ENCODE measurements at places on chromosomes 5 and 9.

GRCh38 chr5:118952992-118953651, 35.2 kb downstream of the DTWD2 start:
- no peak for DNase-seq

DNA sequence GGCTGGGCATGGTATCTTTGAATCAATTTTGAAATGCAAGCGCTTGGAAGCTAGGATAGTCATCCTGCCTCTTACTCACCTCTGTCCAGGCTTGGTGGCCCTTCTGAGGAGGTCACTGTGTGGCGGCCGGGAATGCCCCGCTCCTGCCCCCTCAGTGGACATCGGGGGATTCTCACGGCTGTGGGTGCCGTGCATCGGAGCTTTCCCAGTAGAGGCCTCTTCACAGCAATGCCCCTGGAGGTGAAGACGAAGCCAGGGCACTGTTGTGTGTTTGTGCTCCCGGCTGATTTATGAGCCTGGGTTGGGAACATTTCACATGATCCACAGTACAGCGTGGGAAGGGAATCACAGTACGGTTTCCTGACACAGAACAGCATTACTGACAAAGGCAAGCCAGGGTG, 147.5 kb downstream of the NXNL2 start:
- no peak for DNase-seq

DNA sequence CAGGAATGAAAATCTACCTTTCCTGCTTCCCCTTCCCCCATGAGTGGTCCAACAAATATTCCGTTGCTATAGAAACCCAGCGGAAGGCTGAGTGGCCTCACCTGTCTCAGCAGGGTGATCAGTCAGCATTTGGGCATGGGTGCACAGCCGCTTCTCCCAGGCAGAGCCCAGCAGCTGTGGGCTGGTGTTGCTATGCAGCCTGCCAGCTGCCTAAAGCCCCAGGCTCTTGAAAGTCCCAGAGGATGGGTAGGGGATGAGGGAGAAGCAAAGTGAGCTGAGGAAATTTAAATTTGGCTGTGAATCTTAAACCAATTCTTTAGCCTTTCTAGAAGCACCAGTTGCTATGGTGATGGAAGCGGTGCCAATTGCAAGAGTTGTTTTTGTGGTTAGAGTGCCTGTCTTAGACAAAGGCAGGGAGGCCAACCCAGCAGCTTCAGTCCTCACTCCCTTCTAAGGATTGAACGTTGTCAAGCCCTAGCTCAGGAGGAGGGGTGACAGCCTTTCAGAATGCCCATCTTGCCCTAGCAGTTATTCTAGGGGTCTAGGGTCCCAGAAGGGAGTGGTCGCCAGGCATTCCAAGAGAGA, 151.5 kb upstream of the PITX1 start:
- no peak for DNase-seq

DNA sequence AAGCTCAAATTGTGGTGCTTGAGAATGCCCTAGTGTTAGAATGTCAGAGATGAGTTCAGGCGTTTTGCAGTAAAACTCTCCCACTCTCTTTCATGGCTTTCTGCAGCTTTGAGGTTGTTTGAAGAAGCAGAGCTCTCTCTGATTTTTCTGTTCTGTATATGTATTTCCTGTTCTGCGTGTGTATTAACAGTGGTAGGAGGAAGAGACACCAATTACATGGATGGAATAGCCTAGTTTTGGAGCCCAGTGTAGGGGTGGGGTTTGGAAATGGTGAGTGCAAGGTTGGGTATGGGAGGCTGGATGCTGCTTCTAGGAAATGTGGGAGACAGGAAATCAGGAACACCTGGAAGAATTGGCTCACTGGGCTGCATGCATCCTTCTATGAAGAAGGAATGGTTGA, 12.4 kb downstream of the LARP1 start:
- no peak for DNase-seq

- DNase-seq: no peak
Observed at GRCh38 chr5:138033907-138034306, 1.0 kb upstream of the FAM13B start.

GRCh38 chr5:1294835-1295649, at the start of gene TERT:
TERT (minus strand) TSS chr5:1295068; CDS start chr5:1294989, 79 bp downstream.
- peak; percentile 71 for DNase-seq

DNA sequence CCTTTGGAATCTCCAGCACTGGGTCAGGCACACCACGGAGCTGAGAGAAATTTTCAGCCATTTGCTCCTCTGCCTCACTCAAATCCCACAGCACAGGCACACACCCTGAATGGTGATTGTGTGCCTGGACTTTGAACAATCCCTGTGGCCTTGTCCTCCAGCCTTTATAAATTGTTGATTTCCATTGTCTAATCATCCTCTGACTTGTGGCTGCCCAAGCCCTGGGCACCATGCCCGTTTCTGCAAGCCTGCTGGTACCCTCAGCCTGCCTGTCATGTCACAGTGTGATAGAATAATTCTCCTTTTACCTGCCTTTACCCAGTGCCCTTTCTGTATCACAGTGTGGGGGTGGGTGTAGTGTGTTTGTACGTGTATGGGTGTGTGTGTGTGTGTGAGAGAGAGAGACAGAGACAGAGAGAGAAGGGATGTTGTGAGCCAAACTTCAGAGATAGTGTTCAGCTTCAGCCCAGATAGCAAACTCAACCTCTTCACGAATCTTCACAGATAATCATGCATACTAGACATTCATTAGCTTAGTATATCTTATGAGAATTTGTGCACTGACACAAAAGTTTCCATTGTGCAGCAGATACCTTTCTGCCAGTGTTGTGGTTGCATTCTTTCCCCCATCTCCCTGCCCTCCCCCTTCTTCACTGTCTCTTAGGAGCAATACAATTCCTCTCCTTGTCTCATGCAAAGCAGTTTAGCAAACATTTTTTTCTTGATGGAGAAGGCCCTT, 27.8 kb upstream of the SLC44A1 start:
- DNase-seq: no peak

DNA sequence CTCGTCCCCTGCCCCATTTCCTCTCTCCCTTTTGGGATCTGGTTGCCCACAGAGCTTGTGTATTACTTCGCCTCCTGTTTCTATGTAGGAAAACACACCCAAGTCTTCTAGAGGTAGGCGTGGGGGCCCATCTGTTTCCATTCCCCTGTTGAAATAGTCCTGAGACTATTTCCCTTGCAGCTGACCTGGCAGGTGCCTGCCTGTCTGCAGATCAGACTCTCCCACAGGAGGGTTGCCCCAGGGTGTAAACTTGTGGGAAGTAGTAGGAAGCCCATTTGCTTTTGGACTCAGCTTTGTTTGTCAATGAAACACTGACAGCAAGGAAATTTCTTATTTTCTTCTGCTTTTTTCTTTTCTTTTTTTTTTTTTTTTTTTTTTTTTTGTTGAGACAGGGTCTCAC, 16.3 kb upstream of the GARNL3 start:
- no peak for DNase-seq

DNA sequence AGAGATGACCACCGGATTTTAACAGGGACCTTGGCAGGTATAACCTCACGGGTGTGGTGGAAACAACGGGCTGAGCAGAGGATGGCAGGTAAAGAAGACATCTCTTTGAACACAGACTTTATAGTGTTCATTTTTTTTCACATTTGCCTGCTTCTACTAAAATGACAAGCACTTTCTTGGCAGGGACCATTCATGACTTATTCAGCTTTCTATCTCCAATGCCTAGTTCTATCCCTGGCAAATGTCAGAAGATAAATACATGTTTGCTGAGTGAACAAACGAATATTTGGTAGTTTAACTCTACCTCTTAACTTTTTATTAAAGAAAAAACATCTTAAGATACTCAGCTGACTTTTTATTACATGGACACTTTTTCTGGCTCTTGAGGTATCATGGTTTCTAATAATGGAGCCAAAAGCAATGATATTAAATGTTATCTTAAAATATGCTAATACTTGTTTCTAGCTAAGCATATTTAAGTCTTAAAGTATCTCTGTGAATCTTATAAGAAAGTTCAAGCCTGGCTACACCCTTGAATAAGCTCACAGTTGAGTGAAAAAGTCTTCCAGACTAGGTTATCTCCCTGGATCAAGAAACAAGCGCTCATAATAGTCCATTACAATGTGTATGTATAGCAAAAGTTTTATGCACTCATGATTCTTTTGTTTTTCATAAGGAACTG, 8.5 kb downstream of the ELL2 start:
- DNase-seq: no peak

DNA sequence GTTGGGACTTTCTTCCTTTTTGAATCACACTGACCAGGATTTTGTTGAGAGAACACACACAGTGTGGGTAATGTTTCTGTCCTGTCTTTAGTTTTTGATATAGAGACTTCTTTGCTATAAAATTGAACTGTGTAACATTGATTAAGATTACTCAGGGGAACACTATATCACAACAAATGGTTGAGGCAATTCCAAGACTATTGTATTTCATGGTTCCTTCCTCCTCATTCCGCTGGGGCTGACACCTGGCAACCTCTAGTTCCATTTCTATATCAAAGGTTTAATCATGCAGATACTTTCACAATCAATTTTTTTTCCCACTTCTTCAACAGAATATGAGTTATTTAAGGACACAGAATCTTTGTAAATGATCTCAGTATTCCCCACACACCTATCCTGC, 182.2 kb downstream of the TAF11L14 start:
- DNase-seq: no peak

GRCh38 chr5:125220284-125220683, 473.8 kb upstream of the ZNF608 start:
- DNase-seq: no peak

GRCh38 chr5:180641566-180641900, 7.9 kb downstream of the FLT4 start:
- no peak for DNase-seq

DNA sequence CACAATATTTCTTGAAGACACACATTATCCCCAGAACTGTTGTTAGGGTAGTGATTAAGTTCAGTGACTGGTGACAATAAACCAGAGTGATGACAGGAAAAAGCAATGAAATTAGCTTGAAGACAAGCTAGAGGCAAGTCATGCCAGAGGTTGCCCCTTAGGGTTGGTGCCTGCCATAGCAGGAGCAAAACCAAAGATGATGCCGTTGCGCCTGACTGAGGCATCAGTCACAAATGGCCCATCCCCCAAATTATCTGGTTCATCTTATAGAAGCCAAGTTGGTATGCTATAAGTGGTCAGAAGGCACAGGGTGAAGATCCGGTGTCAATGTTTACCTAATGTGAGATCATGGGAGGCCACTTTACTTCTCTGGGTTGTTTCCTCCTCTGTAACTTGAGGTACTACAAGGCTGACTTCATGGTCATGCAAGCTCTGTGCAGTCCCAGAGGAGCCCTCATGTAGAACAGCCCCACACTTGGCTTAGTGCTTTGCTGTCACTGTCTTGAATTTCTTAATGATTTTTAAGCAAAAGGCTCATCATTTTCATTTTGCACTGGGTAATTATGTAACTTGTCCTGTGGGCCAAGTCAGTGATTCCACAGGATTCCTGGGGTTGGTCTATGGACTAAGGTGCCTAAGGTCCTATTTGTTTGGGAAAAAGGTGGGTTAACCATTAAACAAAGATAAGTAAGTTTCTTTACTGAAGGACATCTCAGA, 211.3 kb downstream of the MAN2A1 start:
- no peak for DNase-seq

DNA sequence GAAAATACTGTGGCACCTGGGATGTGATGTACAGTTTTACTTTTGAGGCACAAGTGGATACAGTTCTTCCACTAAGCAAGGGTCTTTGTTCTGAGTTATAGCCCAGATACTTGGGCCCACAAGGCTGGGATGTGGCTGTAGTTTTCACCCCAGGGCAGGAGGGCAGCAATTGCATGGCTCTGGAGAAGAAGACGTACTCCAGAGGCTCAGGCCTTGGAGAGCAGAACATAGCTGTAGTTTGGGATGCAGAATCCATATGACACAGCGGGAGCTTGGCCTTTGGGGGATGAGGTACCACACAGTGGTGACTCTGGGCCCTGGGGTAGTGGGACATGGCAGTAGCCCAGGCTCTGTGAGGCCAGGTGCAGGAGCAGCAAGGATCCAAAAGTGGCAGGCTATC, 110.8 kb upstream of the FSTL4 start:
- no peak for DNase-seq

GRCh38 chr9:114919611-114920010, 10.8 kb downstream of the TNFSF8 start:
- no peak for DNase-seq

- no peak for DNase-seq
Observed at GRCh38 chr5:43000111-43000840, 39.8 kb downstream of the ANXA2R start.

DNA sequence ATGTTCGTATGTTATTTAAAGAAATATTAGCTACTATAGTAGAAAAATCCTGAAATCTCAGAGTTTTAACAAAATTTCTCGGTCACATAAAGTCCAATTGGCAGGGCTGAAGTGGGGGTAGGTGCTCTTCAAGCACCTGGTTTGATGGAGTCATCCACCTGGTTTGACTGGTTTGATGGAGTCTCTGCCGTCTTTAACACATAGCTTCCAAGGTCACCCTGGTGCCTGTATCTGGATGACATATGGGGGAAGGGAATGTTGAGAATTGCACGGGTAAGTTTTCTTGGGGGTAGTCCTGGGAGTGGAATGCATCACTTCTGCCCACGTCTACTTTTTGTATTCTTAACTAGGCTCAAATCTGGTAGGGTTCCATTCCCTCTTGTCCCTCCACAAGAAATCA, 351.2 kb downstream of the SH3GL2 start:
- no peak for DNase-seq

DNA sequence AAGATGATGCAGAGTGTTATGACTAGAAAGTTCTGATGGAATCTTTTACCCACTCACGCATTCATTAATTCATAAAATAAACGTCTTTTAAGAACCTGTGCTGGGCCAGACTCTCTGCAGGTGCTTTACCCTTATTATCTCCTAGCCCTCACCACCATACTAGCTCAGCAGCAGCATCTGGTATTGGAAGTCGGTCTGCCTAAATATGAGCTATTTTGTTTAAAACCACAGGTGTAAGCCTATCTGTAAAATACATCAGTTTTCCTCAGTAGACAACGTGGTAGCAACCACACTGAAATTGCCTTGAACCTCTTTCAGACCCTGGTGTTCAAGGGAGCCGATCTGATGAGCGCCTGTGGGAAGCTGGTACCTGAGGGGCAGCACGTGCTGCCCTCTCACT, 69.4 kb downstream of the PPIC start:
- no peak for DNase-seq

- no peak for DNase-seq
Observed at GRCh38 chr9:20618361-20618802, 3.9 kb downstream of the MLLT3 start.

GRCh38 chr9:124251605-124252378, 6.0 kb upstream of the NEK6 start:
- no peak for DNase-seq

DNA sequence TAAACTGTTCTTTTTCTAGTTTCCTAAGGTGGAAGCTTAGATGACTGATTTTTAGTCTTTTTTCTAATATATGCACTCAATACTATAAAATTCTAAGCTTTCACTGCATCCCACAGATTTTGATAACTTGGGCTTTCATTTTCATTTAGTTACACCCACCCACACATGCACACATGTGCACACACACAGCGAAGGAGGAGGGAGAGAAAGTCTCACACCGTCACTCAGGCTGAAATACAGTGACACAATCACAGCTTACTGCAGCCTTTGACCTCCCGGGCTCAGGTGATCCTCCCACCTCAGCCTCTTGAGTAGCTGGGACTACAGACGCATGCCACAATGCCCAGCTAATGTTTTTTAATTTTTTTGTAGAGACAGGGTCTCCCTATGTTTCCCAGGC, 96.5 kb downstream of the SMIM23 start:
- no peak for DNase-seq

GRCh38 chr5:179373961-179374505, 28.8 kb upstream of the ADAMTS2 start:
- DNase-seq: no peak
